ENCODE measurements at places on chromosomes 16 and 17.
A peak's percentile ranks its signal among the peaks of the same experiment; 100 is the strongest.

DNA sequence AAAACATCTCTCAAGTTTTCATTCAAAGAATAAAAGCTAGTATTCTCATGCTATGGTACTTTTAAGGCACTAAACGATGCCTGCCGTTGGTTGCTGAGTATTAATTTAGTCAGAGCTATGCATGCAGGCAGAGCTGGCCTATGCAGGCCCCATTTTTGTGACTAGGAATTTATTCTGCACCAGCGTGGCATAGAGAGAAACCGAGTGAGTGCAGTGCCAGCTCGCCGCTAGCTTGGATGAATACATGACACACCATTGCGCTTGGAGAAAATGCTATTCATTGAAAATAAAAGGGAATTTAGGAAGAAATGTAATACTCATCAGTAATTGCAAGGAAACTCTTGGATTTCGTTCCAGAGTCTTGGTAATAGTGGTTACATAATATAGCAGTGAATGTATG lies 231.6 kb upstream of the RBFOX1 start:
- DNase-seq = no peak

DNA sequence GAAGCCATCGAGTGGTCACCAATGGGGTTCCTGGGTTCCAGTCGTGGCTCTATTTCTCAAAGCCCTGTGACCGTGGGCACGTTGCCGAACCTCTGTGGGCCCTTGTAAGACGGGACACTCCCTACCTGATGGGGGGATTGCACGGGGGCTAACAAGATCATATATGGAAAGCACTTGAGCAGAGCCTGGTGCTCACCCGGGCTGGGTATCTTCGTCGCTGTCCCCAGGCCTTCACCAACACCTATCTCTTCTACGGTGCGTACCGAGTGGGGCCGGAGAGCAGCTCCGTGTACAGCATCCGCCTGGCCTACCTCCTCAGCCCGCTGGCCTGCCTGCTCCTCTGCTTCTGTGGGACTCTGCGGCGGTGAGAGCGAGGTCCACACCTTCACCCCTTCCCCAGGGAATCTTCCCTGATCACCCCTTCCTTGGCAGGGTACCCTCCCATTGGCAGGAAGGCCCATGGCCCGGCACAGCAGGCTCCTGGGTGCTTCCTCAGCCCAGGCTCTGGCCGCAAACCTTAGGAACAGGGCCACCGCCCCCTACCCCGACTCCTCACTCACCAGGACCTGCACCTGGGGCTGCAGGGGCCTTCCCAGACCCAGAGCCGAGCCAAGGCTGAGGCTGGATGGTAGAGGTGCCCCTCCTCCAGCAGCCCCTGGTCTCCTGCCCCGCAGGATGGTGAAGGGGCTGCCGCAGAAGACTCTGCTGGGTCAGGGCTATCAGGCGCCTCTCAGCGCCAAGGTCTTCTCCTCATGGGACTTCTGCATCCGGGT lies 2.8 kb downstream of the TMC8 start:
- DNase-seq = no peak

- DNase-seq = peak; percentile 78
Measured at GRCh38 chr17:29140051-29140621, 40.1 kb downstream of the MYO18A start.

DNA sequence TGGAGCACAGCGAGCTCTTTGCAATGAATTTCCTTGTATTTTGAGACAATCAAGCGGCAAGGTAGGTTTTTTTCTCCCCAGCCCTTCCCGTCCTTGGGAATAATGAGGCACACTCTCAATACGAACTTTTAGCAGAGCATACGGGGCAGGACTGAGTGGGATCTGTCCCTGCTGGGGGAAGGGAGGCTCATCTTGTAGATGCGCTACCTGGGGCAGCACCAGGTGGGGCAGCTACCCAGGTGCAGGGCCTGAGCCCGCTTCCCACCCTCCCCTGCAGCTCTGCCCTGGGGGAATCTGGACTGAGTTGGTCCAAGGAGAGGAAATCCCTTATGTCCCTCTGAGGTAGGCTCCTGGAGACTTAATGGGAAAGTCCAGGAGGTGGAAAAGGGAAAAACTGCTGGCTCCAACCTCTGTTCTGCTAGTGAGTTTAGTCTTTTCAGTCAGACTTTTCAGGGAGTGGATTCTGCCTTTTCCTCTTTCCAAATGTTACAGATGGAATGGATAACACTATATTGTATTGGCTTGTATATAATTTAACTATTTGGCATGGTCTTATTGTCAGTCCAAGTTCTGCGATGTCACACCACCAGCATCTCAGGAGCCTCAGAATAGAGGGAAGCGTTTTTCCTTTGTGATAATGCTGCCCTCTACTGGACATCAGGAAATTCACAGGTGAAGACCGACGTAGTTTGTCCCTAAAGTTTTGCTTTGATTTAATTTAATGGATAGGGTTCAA lies 9.6 kb upstream of the CES1 start:
- peak; percentile 54 for DNase-seq

GRCh38 chr17:10875430-10875851 lies 37.6 kb upstream of the PIRT start:
- peak; percentile 33 for DNase-seq

GRCh38 chr16:66293932-66294331 lies 72.6 kb upstream of the CDH5 start:
- no peak for DNase-seq

DNA sequence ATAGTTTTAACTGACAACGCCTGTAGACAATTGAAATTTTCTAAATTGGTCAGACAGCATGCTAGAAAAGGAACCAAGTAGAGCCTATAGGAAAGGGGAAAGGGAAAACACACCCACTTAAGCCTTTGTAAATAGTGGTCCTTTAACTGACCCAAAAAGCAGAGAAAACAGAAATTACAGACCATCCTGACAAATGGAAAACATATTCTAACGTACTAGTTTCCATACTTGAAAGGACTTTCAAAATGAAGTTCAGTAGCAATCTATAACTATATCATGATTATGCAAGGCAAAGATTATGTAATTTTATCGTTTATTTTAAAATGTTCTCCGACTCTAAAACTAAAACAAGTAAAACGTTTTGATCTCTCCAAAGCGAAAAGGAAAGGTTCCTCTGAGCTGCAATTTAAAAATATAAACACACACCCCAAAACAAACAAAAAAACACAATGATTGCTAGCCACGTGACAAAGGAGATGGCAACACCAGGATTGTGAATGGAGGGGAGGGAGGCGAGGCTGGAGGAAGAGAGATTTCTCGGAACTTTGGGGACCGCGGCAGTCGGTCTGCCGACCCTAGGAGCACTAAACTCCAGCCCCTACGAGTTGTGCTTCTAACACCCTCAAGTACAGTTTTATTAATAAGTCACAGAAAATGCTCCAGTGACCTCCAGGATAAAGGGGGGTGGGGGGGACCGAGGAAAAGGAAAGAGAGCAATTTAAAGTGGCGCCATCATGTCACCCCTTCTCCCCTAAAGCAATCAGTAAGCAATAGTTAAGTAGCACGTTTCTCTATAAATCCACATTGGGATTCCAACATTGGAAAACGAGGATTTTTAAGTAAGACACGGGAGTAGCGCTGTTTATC lies 1.7 kb downstream of the KANSL1 start:
- DNase-seq = peak; percentile 70

GRCh38 chr17:67439269-67439668 lies 62.2 kb downstream of the PITPNC1 start:
- DNase-seq = no peak

GRCh38 chr16:13756411-13757140 lies 163.4 kb upstream of the ERCC4 start:
- DNase-seq = no peak

DNA sequence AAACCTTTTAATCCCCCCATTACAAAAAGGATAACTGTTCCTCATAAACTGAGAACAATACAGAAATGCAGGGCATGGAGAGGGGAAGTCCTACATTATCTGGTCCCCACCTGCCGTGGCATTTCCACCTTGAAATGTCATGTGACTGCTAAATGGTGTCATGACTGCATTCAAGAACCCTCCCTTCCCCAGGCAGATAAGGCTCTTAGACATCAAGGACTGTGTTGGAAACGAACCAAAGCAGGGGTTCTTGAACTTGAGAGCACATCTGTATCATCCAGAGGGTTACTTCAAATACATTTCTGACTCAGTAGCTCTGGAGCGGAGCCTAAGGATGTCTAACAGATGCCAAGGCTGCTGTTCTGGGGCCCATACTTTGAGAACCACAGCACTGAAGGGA lies 18.4 kb downstream of the CMTM3 start:
- no peak for DNase-seq

GRCh38 chr17:17398188-17398942 lies 78.4 kb upstream of the MED9 start:
- no peak for DNase-seq

GRCh38 chr17:48238933-48239602 lies 131.5 kb downstream of the SNX11 start:
- DNase-seq = no peak

GRCh38 chr17:38591759-38592241 lies 14.0 kb downstream of the SRCIN1 start:
- peak; percentile 91 for DNase-seq

DNA sequence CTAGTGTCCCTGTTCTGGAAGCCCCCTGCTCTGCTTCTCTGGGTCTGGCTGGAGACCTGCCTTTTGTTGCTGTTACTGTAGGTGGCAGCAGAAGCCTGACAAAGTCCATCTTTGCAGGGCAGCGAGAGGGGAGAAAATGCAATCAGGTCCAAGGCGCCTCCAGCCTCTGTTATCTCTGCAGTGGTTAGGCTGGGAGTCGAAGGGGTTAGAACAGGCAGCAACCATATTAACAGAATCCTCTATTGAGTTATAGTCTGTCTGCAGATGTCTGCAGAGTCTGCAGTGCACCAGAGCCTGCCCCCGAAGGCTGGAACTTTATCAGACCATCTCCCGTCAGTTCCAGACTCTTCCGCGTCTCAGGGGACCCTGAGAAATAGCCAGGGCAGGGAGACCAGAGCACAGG lies 404.9 kb upstream of the EEF2KMT start:
- peak; percentile 3 for DNase-seq

- DNase-seq = peak; percentile 33
Measured at GRCh38 chr17:58956997-58957724, 149.5 kb downstream of the TRIM37 start.

DNA sequence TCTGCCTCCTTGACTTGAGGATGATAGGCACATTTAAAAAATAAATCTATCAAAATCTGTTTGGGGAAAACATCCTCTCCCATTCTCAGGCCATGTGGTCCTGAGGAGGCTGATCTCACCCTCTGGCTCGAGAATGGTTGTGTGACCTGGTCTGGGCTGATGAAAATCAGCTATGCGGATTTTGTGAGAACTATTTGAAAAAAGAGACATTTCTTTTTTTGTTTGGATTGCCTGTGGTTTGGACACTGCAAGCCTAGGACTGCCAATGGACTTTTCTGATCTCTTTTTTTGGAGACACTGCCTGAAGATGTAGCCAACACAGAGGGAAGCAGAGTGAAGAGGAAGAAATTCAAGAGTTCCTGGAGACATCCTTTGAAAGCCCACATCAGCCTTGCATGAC lies 145.9 kb downstream of the HS3ST3B1 start:
- DNase-seq = no peak

- no peak for DNase-seq
Measured at GRCh38 chr17:72989074-72989610, 103.3 kb downstream of the SLC39A11 start.

DNA sequence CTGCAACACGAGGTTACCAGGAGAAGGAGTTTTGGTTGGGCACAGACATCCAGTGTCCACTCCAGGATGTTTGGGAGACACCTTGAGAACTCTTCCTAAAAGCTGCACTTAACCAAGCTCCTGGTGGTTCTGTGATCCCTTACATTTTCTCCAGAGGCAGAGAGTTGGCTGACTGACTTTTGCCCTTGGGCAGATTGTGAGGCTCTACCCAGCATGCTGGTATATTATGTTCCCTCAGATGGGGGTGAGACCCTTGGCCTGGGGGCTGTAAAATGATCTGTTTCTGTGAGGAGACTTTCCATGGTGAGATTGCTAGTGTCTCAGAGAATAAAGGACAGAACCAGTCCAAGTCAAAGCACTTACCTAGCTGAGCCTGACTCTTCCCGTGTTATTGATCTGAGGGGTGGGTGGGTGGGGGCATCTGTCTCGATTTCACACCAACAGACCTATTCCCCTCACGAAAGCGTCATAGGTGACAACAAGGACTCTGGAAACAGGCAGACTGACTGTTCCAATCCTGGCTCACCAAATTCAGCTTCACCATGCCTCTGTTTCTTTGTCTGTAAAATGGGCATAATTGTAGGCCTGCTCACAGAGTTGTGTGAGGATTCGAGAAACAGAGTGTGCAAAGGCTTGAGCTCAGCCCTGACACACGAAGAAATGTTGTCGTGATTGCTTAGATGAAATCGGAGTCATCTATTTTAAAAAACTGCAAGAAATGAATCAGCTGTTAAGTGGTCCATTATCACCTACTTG lies 12.2 kb downstream of the USB1 start:
- DNase-seq = no peak

GRCh38 chr17:4584917-4585637 lies 748 bp downstream of the SMTNL2 start:
- no peak for DNase-seq

DNA sequence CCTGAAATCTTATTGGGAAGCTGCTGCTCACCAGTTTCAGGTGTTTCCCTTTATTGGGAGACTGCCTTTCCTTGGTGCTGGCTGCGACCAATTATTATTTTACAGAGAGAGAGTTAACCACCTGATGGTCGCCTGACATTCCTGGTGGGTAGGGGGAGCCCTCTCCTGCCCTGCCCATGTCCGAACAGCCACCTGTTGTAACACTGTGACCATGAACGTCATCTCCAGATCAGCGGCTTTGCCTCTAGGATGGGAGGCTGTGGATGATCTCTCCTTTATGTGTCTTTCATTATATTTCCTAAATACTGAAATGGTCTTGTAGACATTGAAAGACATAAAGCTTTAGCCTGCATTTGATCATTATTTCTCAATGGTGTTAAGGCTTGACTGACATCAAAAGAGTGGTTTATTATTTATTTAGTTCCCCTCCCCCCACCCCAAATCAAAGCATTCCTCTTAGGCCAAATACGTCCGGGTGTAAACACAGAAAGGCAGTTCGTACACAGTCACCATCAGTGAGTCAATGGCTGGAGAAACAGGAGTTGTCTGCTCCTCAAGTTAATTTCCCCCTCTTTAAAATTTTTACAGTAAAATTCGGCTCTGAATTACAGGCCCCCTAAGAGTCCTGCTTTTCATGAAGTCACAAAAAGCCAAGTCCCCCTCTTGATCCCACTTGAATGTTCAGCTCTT lies 57.8 kb upstream of the CACNG5 start:
- DNase-seq = no peak
